CD4-positive, alpha-beta T cell (primary cell): ENCODE measurements at places on chromosomes 6 and 20.

DNA sequence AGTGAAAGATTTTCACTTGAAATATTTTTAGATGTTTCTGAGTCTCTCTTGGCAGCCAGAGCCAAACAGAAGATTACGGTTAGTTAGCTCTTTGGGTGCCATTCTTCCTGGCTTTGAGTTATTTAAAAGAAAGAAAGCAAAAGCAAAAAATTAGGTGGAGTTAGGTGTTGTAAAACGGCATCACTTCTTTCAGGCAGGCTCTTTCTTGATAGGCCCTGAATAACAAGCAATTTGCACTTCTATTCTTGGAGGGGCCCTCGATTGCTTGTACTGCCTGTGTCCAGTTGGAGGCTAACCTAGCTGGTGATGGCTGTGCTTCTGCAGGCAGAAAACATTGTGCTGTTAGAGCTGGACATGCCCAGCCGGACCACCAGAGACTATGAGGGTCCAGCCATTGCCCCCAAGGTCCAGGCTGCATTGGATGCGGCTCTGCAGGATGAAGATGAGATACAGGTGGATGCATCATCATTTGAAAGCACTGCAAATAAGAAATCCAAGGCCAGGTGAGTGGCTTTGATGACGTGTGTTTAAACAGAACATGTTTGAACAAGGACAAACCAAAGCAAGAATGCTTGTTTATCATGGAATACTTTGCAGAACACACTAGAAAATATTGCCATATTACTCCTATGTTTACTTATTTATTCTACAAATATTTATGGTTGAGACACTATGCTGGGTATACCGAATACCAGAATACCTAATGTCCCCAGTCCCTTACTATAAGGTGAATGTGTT, 28.1 kb upstream of the ASXL1 start:
- no peak for DNase-seq

DNA sequence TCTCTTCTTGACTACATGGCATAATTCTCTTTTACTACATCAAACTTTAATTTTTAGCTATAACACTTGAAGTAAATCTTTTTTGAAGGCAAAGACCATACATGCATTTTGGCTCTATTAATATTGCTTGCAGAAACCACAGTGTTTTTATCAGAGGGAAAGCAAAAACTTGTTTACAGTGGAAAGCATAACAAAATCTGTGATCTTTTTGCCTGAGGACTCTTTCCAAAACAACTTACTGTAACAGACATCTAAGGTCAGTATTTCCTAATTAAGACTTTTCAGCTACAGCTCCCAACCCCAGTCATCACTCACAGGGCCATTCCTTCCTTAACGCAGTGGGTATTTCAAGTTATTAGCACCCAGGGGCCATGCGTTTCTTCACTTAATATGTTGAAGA, 274.7 kb downstream of the CDKAL1 start:
- no peak for DNase-seq

DNA sequence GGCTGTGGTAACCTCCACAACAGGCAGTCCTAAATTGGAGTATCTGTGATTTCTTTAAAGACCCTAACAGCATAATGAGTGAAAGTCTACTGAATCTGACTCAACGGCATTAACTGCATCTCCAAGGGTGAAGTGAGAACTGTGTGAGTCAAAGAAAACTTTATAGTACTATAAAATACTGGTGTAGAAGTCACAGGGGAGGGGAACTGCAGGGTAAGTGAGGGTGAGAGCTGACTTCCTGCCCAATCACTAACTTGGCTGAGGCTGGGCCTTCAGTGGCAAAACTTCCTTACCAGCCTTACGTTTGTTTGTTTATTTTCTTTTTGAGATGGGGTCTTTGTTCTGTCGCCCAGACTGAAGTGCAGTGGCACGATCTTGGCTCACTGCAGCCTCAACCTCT, 109.8 kb downstream of the PTPRK start:
- no peak for DNase-seq

- no peak for DNase-seq
Observed at GRCh38 chr6:109874086-109874485, 104.0 kb upstream of the GPR6 start.

DNA sequence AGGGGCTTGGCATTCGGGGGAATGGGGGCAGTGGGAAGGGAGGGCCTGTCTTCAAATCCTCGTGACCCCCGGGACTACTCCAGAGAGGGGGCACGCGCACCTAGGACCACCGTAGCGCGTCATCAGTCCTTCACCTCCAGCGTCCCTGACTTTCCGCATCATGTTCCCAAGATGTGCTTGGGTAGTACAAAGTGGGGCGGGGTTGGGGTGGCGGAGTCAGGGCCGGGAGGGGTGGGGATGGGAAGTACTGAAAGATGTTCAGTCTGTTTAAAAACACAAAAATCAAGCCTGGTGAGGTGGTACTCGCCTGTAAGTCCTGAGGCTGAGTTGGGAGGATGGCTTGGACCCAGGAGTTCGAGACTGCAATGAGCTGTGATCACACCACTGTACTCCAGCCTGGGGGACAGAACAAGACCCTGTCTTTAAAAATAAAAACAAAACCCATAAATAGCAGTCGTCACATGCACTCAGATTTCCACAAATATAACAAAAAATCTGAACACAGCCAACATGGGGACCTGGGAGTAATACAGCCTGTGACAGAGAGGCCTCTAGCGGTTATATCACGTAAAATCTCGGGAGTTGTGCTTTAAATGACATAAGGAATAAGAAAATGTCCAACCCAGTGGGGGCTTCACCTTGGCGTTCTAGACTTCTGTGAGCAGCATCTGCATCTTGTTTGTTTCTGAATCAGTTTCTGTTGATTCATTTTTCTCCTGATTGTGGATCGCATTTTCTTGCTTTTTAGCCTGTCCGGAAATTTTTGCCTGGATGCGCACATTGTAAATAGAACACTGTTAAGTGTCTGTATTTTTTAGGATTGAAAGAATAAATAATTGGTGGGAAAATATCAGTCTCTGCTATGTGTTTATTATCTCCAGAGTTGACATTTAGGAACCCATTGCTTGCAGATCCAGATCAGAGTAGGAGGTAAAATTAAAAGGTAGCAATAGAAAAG, 698 bp upstream of the LRP11 start:
- no peak for DNase-seq

DNA sequence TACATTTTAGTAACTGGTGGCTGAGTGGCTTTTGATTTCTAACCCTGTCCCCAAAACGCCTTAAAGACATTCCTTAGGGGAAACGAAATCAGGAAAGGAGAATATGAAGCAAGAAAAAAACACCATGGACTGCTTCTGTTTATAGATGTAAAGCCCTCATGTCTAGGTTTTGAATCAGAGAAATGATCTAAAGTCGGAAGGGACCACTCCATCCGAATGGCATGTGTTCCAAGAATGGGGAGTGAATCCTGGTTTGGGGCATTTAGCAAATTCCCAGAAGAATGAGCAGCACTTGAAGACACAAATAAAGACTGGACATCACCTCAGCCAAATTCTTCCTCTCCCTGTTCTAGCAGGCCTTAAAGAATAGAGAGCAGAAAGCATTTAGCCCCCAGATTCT, 65.6 kb downstream of the CAP2 start:
- no peak for DNase-seq

DNA sequence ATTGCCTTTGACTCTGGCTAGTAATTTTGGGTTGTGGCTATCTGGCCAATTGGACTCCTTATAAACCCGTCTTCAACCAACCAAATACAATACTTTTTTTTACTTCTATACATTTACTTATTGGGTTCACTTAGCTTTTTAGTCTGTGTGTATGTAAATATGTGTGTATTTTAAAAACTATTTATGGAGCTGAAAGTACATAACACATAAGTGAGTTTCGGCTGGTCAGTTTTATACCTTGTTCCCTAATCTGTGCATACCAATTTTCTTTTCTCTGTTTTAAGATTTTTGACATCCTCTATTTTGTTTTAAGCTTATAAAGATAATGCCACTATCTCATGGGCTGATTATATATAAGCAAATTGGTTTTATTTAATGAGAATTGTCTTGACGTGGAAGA, 129.5 kb downstream of the LRRC1 start:
- no peak for DNase-seq

- DNase-seq: no peak
Observed at GRCh38 chr6:39102071-39102820, 12.7 kb downstream of the SAYSD1 start.

DNA sequence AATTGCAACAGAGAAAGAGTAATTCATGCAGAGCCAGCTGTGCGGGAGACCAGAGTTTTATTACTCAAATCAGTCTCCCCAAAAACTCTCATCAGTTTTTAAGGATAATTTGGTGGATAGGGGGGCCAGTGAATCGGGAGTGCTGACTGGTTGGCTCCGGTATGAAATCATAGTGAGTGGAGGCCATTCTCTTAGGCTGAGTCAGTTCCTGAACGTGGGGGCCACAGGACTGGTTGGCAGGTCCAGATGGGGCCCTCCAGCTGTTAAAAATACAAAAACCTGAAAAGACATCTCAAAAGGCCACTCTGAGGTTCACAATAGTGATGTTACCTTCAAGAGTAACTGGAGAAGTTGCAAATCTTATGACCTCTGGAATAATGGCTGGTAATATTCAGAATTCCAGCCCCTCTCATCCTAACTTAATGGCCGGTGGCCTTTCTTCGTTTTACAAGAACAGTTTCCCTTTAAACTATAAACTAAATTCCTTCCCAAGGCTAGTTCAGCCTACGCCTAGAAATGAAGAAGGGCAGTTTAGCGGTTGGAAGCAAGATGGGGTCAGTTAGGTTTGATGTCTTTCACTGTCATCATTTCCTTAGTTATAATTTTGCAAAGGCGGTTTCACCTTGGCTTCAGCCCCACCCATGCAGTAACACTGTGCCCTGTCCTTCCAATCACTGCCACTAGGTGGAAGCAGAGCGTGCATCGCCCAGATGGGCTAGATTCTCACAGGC, 6.8 kb upstream of the MICA start:
- peak; percentile 90 for DNase-seq

- no peak for DNase-seq
Observed at GRCh38 chr20:37452236-37452635, 68.8 kb upstream of the NNAT start.

GRCh38 chr6:14543971-14544585, 426.5 kb downstream of the CD83 start:
- no peak for DNase-seq

GRCh38 chr20:56518721-56519398, 5.7 kb upstream of the FAM209A start:
- DNase-seq: no peak

DNA sequence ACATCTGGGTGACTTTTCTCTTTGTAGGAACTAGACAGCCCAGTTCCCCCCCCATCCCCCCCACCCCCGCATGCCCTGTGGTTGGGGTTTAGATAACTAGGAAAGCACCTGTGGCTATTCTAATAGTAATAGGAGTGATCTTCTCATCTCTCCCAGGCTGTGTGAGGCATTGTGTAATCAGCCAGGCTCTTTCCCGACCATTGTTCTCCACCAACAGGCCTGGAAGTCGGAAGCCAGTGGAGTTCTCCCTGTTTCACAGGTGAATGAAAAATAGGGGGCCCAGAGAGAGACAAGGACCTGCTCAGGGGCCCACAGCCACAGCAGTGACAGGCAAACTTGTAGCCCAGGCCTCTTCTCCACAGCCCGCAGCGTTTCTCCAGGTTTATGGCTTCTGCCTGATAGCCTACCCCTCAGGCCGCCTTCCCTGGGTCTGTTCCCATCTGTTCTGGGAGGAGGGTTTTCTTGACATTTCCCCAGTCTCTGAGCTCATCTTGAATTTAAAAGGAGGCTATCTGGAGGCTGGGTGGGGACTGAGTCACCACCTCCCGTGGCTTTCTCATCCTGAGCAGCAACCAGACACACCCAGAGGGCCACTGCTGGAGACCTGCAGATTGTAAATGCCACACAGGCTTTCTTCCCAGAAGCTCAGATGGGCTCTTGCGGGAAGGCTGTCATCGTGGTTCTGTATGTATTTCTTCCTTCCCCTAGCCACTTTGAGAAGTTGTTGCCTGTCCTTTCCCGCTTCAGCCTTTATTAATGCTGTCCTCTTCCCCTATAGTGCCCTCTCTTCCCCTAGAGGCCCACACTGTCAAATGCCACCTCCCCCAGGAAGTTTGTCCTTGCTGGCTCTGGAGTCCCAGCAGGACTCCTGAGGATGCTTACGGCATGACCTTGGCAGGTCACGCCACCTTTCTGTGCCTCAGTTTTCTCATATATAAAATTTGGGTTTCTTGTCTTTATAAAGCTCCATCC, 75.9 kb upstream of the MYL9 start:
- DNase-seq: peak; percentile 27

GRCh38 chr6:168194732-168195567, 115.9 kb upstream of the FRMD1 start:
- no peak for DNase-seq

GRCh38 chr6:132733814-132734213, 20.0 kb upstream of the VNN1 start:
- no peak for DNase-seq

- no peak for DNase-seq
Observed at GRCh38 chr20:24236963-24237362, 232.5 kb upstream of the SYNDIG1 start.

DNA sequence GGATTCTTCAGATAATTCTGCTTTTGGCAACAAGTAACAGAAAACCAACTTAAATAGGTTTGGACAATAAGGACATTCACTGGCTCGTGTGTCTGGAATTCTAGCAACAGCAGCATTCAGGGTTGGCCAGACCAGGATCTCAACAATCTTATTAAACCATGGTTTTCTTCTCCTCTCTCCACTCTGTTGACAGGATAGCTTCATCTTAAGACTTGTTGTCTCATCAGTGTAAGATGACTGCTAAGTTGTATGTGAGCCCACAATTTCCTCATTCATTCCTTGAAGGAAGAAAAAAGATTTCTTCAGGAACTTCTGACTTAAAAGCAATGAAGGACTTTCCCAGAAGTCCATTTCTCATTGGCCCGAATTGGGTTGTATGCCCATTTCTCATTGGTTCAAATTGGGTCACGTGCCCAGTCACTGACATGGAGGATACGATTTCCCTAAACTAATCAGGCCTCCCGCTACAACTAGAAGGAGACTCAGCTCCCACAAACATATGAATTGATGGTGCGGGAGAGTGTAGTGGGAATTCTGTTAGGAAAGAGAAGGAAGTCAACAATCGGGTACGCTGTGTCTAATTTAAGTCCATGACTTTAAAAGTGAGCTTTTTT, 83.7 kb downstream of the SLC22A3 start:
- no peak for DNase-seq

- DNase-seq: no peak
Observed at GRCh38 chr6:170305805-170306323, 694 bp upstream of the FAM120B start.
